ENCODE measurements at places on chromosomes 2 and 18.

- DNase-seq = no peak
Observed at GRCh38 chr2:26345283-26345544, 729 bp upstream of the SELENOI start.

- no peak for DNase-seq
Observed at GRCh38 chr2:235235977-235236767, 257.7 kb upstream of the AGAP1 start.

- no peak for DNase-seq
Observed at GRCh38 chr2:181970160-181970794, 15.4 kb upstream of the PPP1R1C start.

GRCh38 chr2:102425441-102426132 lies 2.6 kb downstream of the IL18RAP start:
- no peak for DNase-seq

- DNase-seq = no peak
Observed at GRCh38 chr2:105771836-105772235, 27.1 kb downstream of the NCK2 start.

DNA sequence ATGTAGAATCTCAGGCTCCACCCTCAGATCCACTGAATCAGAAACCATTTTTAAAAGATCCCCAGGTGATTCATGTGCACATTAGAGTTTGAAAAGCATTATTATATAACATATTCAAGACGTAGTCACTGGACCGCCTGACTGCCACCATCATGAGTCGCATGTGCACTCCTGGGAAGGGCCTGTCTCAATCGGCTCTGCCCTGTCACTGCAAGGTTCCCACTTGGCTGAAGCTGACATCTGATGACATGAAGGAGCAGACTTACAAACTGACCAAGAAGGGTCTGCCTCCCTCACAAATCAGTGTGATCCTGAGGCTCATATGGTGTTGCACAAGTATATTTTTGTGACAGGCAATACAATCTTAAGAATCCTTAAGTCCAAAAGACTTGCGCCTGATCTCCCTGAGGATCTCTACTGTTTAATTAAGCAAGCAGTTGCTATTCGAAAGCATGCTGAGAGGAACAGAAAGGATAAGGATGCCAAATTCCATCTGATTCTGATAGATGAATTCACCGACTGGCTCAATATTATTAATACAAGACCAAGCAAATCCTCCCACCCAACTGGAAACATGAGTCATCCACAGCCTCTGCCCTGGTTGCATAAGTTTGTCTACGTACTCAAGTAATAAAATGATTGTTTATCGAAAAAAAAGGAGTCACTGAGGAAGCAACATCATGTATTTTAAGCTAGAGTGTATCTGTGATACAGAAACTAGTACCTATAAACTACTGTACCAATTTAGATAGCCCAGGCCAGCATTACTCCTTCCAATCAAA lies 26.2 kb downstream of the ATAD2B start:
- no peak for DNase-seq

- no peak for DNase-seq
Observed at GRCh38 chr2:74708883-74709282, 54.8 kb downstream of the SEMA4F start.

- no peak for DNase-seq
Observed at GRCh38 chr2:150120326-150120955, 367.0 kb downstream of the RND3 start.

DNA sequence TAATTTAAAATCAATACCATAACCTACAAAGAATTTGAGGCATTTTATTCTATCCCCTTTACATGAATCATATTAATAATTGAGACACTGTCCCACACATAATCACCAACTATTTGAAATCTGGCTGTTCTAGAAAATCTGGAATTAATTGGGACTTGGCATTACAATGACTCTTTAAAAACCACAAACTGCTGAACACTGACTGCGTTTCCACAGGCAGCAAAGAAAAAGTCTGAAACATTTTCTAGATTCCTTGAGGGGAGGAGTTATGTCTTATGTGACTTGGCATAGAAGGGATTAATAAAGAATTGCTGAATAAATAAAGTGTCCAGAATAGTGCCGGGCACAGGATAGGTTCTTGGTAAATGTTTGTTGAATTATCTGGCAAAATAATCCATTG lies 61.4 kb downstream of the GPR39 start:
- no peak for DNase-seq

DNA sequence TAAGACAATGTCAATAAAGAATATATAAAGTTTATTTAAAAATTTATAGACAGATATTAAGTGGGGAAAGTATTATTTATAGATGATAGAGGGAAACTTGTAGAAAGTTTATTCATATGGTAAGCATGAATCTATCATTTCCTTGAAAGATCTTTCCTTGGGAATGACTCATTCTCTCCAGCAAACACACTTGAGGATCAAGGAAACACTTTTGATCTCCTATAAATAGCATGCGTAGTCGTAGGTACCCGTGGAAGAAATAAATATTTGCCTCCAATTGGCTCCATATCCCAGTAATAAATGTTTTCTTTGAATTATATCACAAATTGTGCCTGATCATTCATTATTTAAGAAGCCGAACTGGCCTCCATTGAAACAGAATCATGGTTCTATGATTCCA lies 483.4 kb downstream of the RNF144A start:
- no peak for DNase-seq

All from H1 (cell line).